ENCODE measurements at places on chromosomes 11 and 22. TPM values are rescaled to one million over a fixed set of nuclear protein-coding genes. Genes with fewer than 3 reads are reported as not detected.

The MIOX gene
- 0.10 TPM for total RNA-seq

The VSIG10L2 gene
- not detected for total RNA-seq

The ASRGL1 gene
- 11.6 TPM for total RNA-seq

The SYCE3 gene
- total RNA-seq, result not detected

DNA sequence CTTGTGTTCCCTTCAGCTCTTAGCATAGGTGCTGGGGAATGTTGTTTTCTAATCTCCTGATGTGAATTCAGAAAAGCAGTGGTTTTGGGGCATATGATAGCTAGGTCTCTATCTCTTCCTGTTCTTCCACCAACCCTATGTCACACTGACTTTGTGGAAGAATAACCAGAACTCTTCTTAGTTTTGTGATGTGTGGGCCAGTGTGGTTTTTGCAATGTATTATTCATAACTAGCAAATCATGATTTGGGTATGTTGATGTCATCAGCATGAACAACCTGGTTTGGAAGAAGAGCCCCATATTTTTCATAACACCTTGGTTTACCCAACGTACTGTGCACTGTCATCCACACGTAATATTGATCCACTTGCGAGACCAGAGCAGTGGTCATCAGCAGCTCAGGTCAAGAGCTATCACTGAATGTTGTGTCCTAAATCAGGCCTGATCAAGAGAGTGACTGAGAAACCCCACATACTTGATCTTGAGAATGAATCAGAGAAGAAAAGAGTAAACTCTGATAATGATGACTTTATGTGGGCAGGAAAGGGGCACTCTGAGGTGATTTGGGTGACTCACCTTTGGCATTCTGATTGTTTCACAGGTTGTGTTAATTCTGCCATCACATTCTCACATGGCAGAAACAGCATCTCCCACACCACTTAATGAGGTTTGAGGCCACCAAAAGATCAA, 19.4 kb upstream of the MS4A6E start:
- no peak for DNase-seq

DNA sequence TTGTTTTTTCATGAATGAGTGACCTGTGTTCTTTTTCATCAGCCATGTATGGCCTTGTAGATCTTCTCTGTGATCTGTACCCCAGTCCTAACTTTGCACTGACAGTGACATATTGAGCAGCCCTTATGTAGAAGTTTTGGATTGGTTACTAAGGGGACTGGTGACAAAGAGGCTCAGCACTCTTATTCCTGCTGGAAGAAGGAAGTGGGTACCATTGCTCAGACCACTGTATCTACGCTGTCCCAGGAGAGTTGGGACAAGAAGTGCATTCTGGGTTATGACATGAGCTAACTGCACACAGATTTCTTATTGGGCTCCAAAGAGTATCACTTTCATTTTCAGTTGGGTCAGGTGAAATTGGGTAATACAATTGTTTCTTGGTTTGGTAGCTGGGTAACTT, 107.8 kb upstream of the RASSF10 start:
- DNase-seq, result peak; percentile 25

GRCh38 chr11:67376873-67377808, 3.7 kb upstream of the CLCF1 start:
- no peak for DNase-seq

GRCh38 chr11:112096194-112096593, 9.5 kb downstream of the SDHD start:
- DNase-seq, result no peak

DNA sequence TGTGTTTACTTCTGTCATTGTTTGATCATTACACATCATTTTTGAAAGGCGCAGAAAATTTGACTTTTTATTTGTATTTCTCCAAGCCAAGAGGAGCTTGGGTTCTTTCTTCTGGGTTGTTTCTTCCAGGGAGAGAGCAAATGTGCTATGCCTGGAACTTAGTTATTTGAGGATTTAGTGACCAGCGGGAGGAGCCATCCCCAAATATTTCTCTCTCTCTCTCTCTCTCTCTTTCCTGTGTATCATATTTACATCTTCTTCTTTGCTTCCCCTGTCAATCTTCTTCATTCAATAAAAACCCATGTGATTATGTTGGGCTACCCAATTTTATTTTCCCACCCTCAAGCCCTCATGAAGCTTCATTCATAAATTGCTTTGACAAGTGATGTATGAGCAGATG, 534.5 kb downstream of the LRRC4C start:
- no peak for DNase-seq

GRCh38 chr22:41862530-41863266, 29.8 kb downstream of the SREBF2 start:
- no peak for DNase-seq

DNA sequence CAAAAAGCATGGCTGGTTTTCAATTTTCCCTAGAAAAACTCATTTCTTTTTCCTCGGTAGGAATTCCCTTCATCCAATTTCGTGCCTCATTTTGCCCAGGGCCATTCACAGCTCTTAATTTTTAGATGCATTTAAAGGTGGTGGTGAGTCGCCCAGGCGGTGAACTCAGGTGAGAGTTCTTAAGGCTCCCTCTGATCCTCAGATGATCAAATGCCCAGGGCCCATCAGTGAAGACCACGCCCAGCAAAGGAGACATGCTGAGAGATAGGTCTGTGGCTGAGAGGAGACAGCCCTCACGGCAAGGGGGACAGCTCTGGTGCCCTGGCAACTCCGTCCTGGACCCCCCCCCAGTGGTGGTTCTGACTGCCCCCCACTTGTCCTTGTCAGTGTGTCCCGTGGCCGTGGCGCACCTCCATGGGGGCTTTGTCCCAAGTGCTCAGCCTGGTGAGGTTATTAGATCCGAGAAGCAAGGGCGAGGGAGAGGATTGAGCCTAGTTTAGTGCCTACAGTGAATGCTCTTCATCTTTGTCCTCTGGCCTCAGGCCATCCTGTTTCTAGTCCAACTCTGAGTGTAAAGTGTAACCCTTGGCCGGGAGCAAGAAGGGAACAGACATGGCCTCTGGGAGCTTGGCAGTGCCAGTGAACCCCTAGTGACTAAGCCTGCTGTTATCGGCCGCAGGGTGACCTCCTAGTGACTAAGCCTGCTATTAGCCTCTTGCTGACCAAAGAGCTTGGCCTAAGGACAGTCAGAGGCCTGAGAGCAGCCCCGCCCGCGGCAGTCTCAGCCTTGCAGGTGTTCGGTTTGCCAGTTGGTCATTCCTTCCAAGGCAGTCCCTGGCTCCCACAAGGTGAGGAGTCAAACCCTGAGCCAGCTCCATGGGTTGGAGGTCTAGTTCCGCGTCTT, 83.5 kb downstream of the CTTN start:
- DNase-seq, result peak; percentile 91

DNA sequence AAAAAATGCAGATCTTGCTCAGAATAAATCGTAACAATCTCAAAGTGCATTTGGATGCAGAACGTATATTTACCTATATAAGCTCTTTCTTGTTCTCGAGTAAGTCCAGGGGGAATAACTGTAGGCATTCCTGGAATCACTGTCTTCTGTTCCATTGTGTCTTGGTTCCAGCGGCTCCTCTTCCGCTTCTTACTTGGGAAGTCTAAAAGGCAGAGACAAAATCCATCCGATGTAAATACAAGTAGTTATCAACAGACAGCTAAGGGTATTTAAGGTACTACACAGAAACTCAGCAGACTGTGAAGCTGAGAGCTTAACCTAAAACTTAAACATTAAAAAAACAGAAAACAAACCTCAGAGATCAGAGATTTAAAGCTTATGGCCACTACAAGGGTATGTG, 1.9 kb downstream of the SF1 start:
- DNase-seq, result no peak

DNA sequence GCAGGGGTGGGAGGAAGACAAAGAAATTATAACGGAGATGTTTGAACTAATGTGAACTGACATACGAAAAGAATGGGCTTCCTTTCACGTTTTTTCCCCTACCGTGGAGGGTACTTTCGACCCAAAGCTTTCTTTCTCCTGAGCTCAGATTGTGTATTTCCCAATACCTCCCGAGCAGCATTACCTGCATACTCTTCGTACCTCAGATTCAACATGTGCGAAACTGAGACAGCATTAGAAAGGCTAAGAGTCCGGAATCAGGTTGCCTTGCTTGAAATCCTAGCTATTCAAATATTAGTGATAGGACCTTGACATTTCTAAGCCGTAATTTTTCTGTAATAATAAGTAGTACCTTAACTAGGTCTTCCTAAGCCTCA, 778 bp upstream of the PAK1 start:
- peak; percentile 24 for DNase-seq

DNA sequence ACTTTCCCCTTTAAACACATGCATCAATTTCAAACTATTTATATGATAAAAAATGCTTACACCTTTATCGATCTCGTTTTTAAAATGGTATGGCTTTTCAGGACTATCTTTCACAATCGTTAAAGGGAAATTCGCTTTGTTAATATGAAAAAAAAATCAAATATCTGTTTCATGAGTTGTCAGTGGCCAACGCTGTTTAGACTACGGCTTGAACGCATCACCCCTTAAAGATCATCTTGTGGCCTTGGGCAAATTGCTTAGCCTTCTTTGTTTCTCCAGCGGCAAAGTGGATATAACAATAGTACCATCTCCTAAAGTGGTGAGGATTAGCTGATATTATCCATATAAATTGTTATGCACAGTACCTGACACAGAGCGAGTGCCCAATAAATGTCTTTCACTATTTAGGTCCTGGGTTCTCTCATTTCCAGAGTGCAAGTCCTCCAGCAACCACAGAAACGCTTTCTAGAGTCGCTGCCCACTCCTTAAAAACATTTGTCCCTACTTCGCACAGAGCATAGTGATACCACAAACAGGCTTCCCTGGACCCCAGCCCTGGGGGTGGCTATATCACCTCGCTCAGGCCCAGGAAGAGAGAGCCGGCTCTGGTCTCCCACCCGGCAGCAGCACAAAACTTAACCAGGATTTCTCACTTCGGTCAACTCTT, 904 bp downstream of the SLC35F2 start:
- no peak for DNase-seq

GRCh38 chr11:128686745-128687177, 7.1 kb upstream of the FLI1 start:
- DNase-seq, result no peak

DNA sequence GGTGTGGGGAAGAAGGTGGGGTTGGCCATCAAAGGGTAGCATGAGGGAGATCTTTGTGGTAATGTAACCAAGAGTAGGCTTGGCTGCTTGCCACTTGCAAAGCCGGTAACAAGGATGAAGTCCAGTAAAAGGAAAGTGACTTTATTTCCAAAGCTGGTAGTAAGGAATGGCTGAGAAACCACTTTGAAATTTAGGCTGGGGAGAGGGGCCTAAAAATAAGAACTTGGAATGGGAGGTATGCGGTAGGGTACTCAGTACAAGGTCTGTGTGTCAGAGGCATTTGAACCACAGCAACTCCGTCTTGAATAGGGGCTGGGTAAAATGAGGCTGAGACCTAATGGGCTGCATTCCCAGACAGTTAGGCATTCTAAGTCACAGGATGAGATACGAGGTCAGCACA, 216.0 kb upstream of the ISX start:
- DNase-seq, result peak; percentile 31

GRCh38 chr11:64585150-64585549, 5.9 kb upstream of the SLC22A12 start:
- no peak for DNase-seq

DNA sequence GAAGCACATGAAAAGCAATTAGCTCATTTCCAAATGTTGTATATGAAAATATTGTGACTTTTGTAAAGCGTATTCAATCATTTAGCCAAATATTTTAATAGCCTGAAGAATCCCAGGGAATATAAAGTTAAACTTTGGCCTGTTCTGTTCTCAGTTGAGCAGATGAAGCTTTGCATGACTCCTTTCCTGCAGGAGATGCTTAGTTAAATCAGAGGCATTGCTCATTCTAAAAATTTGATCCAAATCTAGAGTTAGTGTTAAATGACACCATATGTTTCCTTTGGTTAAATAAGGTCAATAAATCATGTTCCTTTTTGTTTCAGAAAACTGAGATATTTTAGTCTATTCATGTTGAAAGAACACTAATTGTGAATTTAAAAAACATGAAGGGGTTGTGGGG, 51.2 kb upstream of the BIRC3 start:
- DNase-seq, result no peak

DNA sequence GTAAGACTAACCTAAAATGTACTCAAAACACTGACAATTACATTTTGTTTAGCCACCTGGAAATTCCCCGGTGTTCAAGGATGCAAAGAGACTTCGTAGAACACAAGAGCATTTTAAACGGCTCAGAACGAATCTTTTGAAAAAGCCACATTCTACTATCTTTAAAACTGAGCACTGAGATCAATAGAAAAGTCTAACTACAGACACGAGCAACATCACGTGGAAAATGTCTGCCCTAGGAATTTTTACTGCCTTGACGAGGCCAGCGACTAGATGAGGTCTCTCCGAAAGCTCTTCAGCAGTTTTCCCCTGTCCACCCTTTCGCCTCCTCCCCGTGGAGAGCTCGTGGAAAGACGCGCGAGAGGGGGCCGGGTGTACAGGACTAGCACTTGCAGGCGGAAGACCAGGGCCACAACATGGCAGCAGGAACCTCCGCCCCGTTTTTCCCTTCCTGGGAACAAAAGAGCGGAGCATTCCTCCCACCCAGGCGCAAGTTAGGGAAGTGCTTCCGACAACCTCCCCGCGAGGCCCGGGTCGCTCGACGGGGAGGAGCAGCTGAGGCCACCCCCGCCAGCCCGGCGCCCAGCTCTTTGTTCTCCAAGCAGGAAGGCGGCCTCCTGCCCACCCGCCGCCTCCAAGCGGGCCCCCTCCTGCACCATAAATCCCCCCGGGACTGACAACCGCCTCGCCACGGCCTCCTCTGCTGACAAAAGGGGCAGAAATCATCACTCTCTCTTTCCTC, 1.1 kb downstream of the EIF4G2 start:
- DNase-seq, result peak; percentile 28

- no peak for DNase-seq
These were observed 39.6 kb downstream of the PARVB start for GRCh38 chr22:44063462-44064371.

- DNase-seq, result peak; percentile 21
These were observed 47.5 kb upstream of the TENM4 start for GRCh38 chr11:79488286-79488685.

GRCh38 chr11:90849312-90849711, 626.5 kb upstream of the CHORDC1 start:
- no peak for DNase-seq

DNA sequence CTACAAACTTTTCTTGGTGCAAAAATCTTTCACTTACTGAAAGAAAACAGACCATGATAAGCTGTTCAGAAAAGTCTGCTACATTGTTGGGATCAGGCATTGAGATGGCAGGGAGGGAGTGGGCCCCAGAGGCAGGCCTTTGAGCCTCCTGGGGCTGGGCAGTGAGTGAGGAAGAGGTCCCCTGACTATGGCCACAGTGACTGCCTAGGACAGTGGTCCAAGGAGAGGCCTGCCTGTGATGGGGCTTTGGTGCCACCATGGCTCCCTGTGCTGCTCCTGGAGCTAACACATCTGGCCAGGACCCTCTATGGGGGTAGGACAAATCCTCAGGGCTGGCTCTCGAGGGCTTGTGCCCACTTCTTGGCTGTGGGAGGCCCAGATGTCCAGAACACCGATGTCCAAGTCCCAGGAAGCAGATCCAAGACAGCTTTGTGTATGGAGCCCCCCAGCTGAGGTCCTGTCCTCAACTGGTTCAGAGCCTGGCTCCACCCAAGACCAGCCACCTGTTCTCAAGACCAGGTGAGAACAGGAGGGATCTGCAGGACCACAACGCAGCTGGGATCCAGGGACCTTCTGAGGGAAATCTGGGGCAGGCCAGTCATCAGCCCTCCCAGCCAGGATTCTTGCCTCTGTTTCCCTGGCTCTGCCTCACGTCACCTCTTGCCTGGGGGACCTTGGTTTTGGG, 36.9 kb downstream of the PPM1F start:
- DNase-seq, result no peak

- DNase-seq, result peak; percentile 6
These were observed 4.2 kb upstream of the SCARF2 start for GRCh38 chr22:20441631-20442484.

- DNase-seq, result no peak
These were observed 111.6 kb downstream of the PHF21B start for GRCh38 chr22:44898236-44898635.

GRCh38 chr11:82308979-82309378, 424.7 kb downstream of the FAM181B start:
- DNase-seq, result no peak

Data from renal cortical epithelial cell (primary cell).